ENCODE measurements at places on chromosomes 13 and 19.

- no peak overlapping the region for H3K4me3 ChIP-seq
- no peaks in the 10 kb centered on the region for H3K27me3 ChIP-seq
- peaks cover 36% of the 10 kb centered on the region for H3K4me1 ChIP-seq
Observed at GRCh38 chr13:93811071-93811737, 584.6 kb downstream of the GPC6 start.

- DNase-seq, result no peak
- no peak overlapping the region for H3K27ac ChIP-seq
- H3K4me1 ChIP-seq, result no peaks in the 10 kb centered on the region
- H3K36me3 ChIP-seq, result peaks cover 6% of the 10 kb centered on the region
- H3K27me3 ChIP-seq, result no peaks in the 10 kb centered on the region
Observed at GRCh38 chr13:97471711-97472110, 37.7 kb downstream of the RAP2A start.

- H3K27me3 ChIP-seq, result no peaks in the 10 kb centered on the region
- no peaks in the 10 kb centered on the region for H3K4me1 ChIP-seq
- H3K36me3 ChIP-seq, result no peaks in the 10 kb centered on the region
- no peak overlapping the region for H3K27ac ChIP-seq
- DNase-seq, result no peak
Observed at GRCh38 chr19:5271145-5271544, 69.5 kb downstream of the PTPRS start.

GRCh38 chr13:23509781-23510543 lies 60.2 kb upstream of the TNFRSF19 start:
- peaks cover 23% of the 10 kb centered on the region for H3K4me1 ChIP-seq
- H3K27ac ChIP-seq, result no peak overlapping the region
- no peak overlapping the region for H3K4me3 ChIP-seq
- H3K36me3 ChIP-seq, result no peaks in the 10 kb centered on the region
- H3K27me3 ChIP-seq, result no peaks in the 10 kb centered on the region

DNA sequence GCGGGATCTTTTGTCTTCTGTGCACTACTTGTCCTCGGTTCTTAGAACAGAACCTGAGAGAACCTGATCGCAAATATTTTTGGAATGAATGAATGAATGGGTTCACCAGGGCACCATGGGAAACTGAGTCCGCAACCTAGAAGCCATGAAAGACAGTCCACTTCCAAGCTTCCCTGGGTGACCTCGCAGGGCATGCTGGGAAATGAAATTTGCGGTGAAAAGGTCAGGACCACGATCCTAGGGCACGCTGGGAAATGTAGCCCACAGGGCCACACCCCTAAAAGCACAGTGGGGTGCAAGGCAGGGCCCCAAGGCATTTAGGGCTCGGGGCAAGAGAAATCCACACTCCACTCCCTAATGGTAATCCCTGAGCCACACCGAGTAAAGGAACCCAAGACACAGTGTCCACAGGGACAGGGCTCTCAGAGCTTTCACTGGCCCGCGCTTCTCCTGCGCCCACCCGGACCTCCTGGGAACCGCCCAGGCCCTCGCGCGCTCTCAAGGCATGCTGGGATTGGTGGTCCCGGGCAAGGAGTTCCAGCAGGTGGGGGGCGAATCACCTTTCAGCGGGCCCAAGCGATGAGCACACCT lies 1.1 kb upstream of the PPP1R12C start:
- H3K4me3 ChIP-seq, result peak overlapping the region; percentile 80
- H3K4me1 ChIP-seq, result peaks cover 8% of the 10 kb centered on the region
- H3K27me3 ChIP-seq, result no peaks in the 10 kb centered on the region
- peak; percentile 75 for DNase-seq

DNA sequence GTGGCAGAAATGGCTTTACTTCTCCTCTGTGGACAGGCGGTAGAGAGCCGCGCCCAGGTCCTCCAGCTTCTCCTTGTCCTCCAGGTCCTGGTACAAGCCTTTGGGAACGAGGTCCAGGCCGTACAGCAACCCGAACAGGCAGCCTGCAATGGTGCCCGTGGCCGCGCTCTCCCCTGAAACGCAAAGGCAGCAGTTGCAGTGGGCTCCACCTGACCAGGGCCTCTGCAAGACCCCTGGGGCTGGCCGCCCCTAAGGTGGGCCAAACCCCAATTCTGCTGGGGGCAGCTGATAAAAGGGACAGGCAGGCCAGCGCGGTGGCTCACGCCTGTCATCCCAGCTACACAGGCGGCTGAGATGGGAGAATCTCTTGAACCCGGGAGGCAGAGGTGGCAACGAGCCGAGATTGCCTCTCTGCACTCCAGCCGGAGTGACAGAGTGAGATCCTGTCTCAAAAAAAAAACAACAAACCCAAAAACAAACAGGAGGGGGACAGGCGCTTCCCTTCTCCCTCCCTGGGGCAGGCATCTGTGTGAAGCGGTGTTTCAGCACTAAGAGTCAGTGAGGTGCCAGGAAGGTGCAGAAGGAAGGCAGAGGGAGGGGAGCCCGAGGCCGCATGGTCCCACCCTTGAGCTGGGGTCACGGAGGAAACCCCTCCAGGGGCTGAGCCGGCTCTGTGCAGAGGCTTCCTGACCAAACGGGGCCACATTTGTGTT lies 30.3 kb downstream of the ADPRHL1 start:
- no peak for DNase-seq
- no peaks in the 10 kb centered on the region for H3K36me3 ChIP-seq
- H3K4me3 ChIP-seq, result no peak overlapping the region
- no peak overlapping the region for H3K27ac ChIP-seq

- H3K27me3 ChIP-seq, result no peaks in the 10 kb centered on the region
- H3K27ac ChIP-seq, result no peak overlapping the region
- no peak overlapping the region for H3K4me3 ChIP-seq
- DNase-seq, result no peak
- no peaks in the 10 kb centered on the region for H3K36me3 ChIP-seq
Observed at GRCh38 chr13:114023716-114024602, 50.1 kb upstream of the C13orf46 start.

- peaks cover 8% of the 10 kb centered on the region for H3K27me3 ChIP-seq
- no peak overlapping the region for H3K27ac ChIP-seq
- peak; percentile 70 for DNase-seq
- H3K4me1 ChIP-seq, result no peaks in the 10 kb centered on the region
- H3K36me3 ChIP-seq, result no peaks in the 10 kb centered on the region
Observed at GRCh38 chr19:6018786-6019185, 40.8 kb upstream of the RANBP3 start.

DNA sequence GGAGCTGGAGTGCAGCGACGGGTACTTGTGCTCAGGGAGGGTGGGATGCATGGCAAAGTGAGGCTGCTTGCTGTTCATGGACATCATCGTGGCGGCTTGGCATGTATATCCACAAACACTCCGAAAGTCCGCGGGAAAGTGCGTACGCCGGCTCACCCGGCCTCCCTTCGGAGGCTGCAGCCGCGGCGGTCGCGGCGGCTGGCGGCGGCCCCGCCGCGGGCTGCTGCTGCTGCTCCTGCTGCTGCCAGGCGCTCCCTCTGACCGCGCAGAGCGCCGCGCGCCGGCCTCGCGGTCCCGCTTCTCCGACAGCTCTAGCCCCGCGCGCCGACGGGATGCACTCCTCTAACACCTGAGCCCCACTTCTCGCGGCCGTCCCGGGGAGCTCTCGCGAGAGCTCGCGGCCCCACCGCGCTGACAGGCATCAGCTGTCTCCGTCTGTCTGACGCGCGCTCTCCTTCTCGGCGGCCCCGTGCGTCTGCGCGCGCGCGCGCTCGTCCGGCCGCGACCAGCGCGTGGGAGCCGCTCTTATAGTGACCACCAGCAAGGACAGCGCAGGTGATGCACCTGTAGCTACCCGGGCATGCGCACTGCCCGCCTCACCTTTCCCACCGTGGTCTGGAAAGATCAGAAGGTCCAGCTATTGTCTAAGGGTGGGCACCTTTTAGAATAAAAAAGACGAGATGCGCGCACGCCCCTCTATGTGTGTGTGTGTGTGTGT lies at the start of gene POU4F1:
TSS of gene POU4F1 (minus strand) at position 313 of the 718 bp plus-strand sequence. CDS start at position 87, 226 bp downstream.
- no peaks in the 10 kb centered on the region for H3K36me3 ChIP-seq
- peaks cover 18% of the 10 kb centered on the region for H3K4me1 ChIP-seq
- no peak within 1 kb of the TSS for H3K27ac ChIP-seq
- peak within 1 kb of the TSS; percentile 49 for H3K4me3 ChIP-seq

- no peaks in the 10 kb centered on the region for H3K4me1 ChIP-seq
- H3K27ac ChIP-seq, result no peak within 1 kb of the TSS
- DNase-seq, result no peak
- H3K4me3 ChIP-seq, result no peak within 1 kb of the TSS
Observed at GRCh38 chr19:22832031-22832762, at the start of gene ZNF723. Gene ZNF723 (plus strand): TSS chr19:22832291. CDS start chr19:22832380, 89 bp downstream.

- H3K27ac ChIP-seq, result no peak within 1 kb of the TSS
- DNase-seq, result peak; percentile 22
- peaks cover 25% of the 10 kb centered on the region for H3K4me1 ChIP-seq
Observed at GRCh38 chr19:48672994-48673393, at the start of gene NTN5. Gene NTN5 (minus strand): TSS chr19:48673017. CDS start chr19:48670986, 2,031 bp downstream.

- no peaks in the 10 kb centered on the region for H3K36me3 ChIP-seq
- no peaks in the 10 kb centered on the region for H3K4me1 ChIP-seq
- no peaks in the 10 kb centered on the region for H3K27me3 ChIP-seq
- no peak overlapping the region for H3K27ac ChIP-seq
Observed at GRCh38 chr19:51135004-51135403, 7.1 kb upstream of the SIGLEC7 start.

DNA sequence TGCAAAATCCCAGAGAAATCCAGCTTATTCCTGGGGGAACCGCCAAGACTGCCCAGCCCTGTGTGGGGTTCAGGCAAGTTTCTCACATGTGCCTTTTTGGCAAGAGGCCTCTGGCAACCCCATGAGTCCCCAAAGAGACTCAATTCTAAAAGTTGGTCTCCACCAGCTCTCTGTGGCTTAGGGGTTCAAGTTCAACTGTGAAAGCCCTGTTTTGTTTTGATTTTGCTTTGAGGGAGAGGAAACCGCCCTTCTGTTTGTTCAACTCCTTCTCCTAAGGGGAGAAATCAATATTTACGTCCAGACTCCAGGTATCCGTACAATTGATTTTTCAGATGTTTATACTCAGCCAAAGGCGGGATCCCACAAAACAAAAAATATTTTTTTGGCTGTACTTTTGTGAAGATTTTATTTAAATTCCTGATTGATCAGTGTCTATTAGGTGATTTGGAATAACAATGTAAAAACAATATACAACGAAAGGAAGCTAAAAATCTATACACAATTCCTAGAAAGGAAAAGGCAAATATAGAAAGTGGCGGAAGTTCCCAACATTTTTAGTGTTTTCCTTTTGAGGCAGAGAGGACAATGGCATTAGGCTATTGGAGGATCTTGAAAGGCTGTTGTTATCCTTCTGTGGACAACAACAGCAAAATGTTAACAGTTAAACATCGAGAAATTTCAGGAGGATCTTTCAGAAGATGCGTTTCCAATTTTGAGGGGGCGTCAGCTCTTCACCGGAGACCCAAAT lies 583 bp upstream of the LDLR start:
- H3K27ac ChIP-seq, result peak overlapping the region; percentile 97
- peaks cover 29% of the 10 kb centered on the region for H3K4me1 ChIP-seq
- peak overlapping the region; percentile 93 for H3K4me3 ChIP-seq
- no peaks in the 10 kb centered on the region for H3K36me3 ChIP-seq

Data from neural progenitor cell (in vitro differentiated cells).